SK-N-MC (cell line): ENCODE measurements at places on chromosomes 5 and 9.
A peak's percentile ranks its signal among the peaks of the same experiment; 100 is the strongest.

- no peak for DNase-seq
Observed at GRCh38 chr5:115413651-115414050, 117.2 kb upstream of the CCDC112 start.

- no peak for DNase-seq
Observed at GRCh38 chr5:77076961-77077828, 9.9 kb downstream of the ZBED3 start.

GRCh38 chr5:100789694-100790093 is 113.4 kb downstream of the ST8SIA4 start:
- no peak for DNase-seq

DNA sequence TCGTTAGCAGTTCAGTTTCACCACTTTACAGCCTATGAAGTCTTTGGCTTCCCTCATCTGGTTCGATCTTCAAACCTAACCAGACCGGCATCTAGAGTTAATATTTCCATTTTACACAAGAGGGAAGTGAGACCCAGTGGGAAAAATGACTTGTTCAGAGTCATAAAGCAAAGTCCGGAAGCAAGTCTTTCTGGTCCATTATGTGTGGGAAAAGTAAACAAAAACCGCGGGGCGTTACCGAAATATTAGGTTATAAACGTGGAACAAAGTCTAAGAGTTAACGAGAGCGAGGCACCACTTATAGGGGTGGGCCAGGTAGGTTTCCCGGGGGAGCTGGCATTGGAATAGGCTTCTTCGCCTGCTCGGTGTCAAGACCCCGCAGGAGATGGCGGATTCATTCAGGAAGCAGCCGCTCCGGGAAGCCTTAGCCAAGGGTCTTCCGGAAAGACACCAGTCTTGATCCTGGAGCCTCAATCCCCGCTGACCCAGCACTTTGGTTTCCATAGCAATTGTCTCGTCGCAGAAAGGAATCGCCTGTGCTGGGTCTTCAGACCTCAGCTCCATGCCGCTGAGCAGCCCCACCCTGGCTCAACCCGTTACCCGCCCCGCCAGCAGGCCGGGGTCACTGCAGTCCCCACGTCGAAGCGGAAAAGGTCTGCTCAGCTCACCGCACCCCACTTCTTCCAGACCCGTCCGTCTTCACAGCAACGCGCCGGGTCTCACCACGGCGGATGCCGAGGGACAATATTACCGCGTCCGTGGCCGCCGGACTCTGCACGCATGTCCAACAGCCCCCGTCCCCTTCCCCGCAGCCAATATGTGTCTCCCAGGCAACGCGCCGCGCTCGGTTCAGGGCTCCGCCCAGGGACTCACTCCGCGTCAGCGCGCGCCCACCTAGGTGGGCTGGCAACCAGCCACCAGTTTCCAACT is at the start of gene C5orf52:
Gene C5orf52, plus strand, starts transcription at position 872 of the 930 bp plus-strand sequence. CDS start 82 bp downstream, outside the sequence.
- peak; percentile 18 for DNase-seq

- no peak for DNase-seq
Observed at GRCh38 chr5:19531374-19531952, 456.5 kb downstream of the CDH18 start.

DNA sequence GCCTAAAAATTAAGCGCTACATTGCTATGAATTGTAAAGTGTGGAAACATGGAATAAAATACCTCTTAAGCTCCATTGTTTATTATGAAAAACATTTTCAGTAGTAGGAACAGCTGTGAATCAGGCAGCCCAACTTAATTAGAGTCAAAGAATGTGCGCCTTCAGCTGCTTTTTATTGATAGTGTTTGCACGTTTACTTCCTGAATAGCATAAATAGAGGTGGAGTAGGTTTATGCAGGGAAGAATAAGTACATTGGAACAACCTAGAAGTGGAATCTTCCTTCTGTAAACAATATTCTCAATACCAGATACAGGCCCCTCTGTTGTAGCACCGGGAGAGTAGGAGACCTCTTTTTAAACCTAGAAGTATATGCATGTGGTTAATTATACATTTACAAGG is 79.9 kb downstream of the IQGAP2 start:
- DNase-seq, result no peak

DNA sequence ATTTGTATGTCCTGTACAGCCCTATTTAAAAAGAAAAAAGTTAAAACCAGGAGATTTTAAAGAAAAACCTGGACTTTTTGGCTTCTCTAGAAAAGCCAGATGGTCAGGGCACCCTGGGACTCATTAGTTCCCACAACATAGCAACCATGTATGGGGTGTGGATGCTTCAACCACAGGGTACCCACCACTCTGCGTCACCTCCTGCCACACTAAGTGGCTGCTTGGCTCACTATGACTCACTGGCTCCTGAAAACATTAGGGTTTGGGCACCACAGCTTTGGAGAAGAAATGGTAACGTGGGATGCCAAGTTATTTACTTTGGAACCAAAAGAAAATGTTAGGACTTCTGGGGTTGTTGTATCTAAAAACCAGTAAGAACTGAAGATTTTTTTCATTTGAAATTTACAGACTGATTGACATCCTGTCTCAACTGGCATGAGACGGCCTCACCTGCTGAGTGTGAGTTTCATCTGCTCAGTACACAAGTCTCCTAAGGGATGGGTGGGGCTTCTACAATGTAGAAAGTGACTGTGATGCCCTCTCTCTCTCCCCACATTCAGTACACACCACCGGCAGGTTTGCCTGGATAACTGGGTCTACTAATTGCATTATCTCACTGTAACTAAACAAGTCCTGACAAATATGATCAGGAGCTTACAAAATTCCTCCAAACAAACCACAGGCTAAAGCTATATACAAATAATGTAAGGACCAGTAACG is 103.9 kb downstream of the ESM1 start:
- no peak for DNase-seq

DNA sequence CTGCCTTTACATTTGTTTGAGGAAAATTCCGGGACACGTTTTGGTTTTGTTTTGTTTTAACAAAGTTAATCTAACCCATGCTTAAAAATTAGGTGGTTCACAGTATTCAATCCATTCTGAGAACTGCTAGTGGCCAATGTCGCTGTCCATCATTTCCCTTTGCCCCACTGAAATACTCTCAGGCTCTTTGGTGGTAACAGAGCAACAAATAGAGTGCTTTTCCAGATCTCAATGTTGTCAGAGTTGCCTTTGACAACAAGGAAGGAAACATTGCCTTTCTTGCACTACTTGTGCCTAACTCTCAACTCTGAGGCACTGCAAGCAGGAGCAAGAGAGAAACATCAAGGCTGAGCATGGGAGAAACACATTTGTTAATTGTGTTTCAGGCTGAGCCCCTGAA is 154.0 kb downstream of the MCTP1 start:
- no peak for DNase-seq

DNA sequence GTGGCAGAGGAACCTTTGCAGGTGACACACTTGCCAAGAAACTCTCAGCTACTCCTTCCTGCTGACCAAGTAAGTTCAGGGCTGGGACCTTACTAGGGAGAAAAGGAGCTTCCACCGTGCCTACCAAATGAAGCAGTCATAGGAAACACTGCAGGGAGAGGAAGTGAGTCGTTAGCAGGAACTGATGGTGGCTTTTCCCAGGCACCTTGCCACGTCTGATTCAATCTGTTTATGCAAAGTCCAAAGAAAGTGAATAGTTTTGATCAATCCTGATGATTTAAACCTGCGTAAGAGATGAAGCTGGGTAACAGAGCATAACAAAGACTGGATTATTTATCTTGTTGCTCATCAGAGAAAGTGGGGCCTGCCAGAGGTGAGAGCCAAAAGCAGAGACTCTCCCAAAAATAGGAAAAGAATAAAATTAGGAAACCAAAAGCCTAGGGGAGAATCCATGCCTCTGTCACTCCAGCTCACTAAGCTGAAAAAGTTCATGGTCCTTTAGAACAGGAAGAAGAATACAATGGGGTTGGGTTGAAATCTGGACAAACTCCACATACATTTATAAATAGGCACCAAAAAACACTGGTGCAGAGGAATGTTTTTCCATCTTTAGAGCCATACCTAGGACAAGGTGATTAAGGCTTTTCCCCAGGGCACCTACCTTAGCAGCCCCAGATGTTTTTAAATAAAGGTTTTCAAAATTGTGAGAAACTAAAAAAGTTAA is 9.3 kb upstream of the PFDN1 start:
- no peak for DNase-seq
